Activated T-helper 17 cell treated with anti-CD3 and anti-CD28 coated beads, Interleukin-2, amount 50 U/mL, for 72 hours (primary cell): ENCODE measurements at places on chromosomes 6 and 20. TPM values are rescaled to one million over a fixed set of nuclear protein-coding genes. Genes with fewer than 3 reads are reported as not detected.

Gene VNN1
- not detected for total RNA-seq

- H3K4me1 ChIP-seq, result no peaks in the 10 kb centered on the region
- no peaks in the 10 kb centered on the region for H3K36me3 ChIP-seq
- H3K27ac ChIP-seq, result no peak overlapping the region
- no peaks in the 10 kb centered on the region for H3K27me3 ChIP-seq
- H3K4me3 ChIP-seq, result no peak overlapping the region
Measured at GRCh38 chr6:48183178-48183577, 72.2 kb upstream of the PTCHD4 start.

Gene FAM50B
- total RNA-seq, result 22.8 TPM

DNA sequence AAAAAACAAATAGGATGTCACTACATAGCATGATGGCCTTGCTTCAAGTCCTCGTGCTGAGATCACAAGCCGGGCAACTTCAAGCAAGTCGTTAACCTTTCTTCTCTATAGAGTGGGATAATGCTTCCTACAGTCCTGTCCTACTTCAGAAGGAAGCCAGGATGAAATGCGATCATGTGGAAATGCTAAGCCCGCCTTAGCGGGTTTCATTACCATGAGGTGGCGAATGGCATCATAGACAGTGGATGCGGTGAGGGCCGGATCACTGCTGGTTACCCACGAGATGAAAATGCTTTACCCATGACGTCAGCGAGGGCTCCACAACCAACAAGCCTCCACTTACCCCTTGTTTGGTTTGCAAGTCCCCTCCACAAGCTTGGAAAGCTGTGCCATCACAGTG is 206.4 kb downstream of the TBXT start:
- no peaks in the 10 kb centered on the region for H3K36me3 ChIP-seq
- no peak overlapping the region for H3K27ac ChIP-seq
- no peak overlapping the region for H3K4me3 ChIP-seq
- no peaks in the 10 kb centered on the region for H3K4me1 ChIP-seq
